Esophagus mucosa (tissue), 1 donor: ENCODE measurements at places on chromosomes 16 and 17. TPM values are rescaled to one million over a fixed set of nuclear protein-coding genes. Genes with fewer than 3 reads are reported as not detected.

The DHRS11 gene
- 8.4 TPM for total RNA-seq

The HES7 gene
- total RNA-seq = 0.40 TPM

- no peak for ATAC-seq
Measured at GRCh38 chr17:48067245-48067644, 19.1 kb downstream of the NFE2L1 start.

DNA sequence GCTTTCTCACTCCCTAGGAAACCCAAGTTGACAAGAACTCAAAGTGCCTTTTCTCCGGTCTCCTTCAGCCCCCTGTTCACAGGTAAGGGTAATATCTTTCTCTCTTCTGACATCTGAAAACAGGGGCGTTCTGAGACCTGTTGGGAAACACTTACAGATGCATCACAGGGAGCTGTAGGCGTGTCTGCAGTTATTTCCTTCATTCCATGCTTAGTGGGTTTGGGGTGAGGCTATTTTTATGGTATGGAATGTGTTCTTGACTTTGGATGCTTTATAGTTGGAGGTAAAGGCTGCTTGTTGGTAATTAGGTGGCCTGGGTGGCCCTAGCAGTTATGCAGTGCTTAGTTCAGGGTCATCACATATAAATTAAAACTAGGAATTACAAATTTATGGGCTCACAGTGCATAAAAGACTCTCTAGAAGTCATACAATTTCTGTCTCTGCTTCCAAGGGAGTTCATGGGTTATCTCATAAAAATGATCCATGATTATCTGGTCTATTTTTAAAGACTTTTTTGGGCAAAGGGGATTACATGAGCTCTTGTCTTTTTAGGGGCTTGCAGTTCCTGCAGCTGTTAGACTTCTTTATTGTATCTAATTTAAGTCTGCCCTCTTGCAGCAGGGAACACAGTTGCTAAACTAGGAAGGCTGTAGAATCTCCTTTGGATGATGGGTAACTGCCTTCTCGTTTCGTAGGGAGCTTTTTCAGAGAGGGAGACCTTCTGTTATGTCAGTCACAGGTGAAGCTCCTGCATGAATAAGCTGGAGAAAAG is 10.2 kb downstream of the SOCS7 start:
- ATAC-seq = peak; percentile 74

DNA sequence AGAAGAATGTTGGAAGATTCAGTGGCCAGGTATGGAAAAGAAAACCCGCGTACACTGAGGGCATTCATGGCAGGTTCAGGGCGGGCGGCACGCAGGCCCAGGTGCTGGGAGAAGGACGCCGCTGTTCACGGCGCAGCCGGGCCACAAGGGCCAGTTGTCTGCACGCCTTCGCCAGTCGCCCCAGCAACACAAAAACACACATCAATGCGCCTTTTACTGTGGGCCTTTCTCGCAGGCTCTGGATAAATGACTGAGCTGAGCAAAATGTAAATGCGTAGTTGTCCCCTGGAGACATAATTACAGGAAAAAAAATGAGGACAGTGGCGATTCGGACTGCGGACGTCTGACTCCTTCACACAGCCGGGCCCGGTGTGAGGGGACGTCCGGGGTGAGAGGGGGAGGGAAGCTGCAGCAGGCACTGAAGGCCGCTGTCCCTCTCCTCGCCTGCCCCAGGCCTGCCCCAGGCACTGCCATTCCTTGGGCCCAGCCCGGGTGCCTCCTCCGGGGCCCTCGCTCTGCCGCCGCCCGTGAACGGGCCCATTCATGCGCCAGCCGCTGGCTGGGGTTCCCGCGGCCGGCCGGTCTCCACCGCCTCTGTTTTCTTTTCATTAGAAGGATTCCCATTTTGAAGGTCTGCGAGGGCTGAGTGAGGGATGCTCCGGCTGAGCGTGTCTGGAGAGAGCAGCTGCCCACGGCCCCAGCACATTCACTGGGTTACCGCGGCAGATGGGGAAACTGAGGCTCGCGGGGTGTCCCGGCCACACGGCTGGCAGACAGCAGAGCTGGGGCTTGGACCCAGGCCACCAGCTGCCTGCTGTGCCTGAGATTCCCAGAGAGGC is 6.5 kb upstream of the ZNF469 start:
- no peak for ATAC-seq

GRCh38 chr16:83248735-83249463 is 558.9 kb upstream of the HSBP1 start:
- ATAC-seq = no peak

- ATAC-seq = peak; percentile 59
Measured at GRCh38 chr17:29444589-29444988, 54.4 kb downstream of the TAOK1 start.

GRCh38 chr16:53282975-53283946 is 151.0 kb upstream of the RBL2 start:
- peak; percentile 50 for ATAC-seq

DNA sequence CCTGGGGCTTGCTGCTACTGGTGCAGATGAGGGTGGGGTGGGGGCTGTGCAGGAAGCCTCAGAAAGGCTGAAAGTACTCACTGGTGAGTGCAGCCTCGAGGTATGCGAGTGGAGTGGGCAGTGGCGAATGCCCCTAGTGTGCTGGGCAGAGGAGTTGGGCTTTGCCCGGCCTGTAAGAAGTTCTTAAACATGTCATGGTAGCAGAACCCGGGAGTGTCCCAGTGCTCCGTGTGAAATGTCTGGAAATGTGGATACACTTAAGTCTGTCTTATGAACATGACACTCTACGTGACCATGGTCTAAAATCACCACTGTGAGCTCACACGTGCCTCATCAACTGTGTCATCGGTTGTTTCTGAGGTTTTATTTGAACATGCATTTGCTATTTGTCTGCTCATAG is 1.7 kb downstream of the SMTNL2 start:
- no peak for ATAC-seq

DNA sequence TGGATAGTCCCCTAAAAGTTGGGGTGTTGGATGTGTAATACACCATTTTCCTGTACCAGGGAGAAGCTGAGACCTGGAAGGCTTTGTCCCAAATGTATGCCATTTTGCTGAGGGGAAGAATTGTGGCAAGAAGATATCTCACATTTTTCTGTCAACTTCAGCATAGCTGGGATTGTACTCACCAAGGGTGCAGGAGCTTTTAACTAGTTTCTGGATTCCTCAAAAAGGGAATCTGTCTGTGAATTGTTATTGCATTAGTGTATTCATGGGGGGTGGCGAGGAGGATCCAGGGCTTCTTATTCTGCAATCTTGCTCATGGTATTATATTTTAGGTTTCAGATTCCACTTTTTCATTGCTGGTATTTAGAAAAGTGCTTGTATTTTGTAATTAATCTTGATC is 208.2 kb upstream of the MYOCD start:
- no peak for ATAC-seq

DNA sequence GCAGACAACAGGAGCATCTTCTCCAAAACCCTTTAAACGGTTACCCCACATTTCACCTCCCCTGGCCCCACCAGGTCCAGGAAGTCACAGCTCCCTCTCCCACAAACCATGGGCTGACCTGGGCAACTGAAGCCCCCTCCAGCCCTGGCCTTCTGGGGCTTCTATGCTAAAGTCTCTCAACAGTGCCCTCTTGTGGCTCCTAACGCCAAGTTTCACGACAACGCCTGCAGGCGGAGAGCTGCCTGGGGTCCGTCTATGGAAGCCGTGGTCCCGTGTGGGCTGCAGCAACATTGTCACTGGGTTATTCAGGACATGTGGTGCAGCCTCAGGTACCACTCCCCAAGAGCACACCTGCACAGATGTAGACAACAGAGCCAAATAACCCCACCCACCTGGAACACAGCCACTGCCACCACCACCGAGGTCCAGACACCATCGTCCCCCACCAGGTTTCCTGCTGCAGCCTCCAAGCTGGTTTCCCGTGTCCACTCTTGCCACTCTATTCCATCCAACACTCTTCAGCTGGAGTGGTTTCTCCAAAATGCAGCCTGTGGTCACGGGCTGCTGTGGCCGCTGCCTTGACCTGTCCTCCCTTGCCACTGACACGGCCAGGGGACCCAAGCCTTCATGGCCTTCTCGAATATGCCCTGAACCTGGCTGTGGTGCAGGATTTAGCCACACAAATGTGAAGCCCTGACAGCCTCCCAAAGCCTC is 19.1 kb downstream of the C16orf95 start:
- ATAC-seq = no peak
